IMR-90 (cell line): ENCODE measurements at places on chromosomes 1 and 21.

- no peak for DNase-seq
These were observed 852 bp upstream of the RAVER2 start for GRCh38 chr1:64743954-64744491.

DNA sequence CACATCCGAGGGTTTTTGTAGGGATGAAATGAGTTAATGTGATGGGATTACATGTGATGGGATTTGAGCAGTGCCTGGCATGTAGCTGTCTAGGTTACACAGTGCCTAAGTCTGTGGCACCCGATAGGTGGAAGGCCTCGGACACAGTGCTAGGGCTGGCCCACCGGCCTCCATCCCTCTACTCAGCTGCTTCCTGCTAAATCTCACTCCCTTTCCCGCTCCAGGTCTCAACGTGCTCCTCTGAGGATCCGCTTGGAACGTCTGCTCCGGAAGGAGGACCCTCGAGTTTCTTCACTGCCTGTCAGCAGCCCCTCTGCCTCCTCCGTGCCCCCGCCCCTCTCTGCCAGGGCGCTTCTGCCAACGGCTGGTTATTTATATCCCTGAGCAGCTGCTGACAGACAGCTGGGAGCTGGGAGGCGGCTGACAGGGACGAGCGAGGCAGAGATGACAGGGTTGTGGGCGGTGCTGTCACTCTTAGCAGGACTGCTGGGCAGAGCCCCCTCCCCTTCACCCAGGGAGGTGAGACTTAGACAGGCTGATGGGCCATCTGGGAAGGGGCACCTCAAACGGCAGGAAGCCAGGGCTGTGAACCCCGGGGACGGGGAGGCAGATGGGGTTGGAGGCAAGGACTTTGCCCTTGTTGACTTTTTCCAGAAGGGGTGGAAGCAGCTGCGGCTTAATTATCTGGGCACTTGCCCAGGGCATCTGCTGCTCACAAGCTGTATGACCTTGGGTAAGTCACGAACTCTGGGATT, 26.6 kb upstream of the LRRN2 start:
- DNase-seq: no peak

DNA sequence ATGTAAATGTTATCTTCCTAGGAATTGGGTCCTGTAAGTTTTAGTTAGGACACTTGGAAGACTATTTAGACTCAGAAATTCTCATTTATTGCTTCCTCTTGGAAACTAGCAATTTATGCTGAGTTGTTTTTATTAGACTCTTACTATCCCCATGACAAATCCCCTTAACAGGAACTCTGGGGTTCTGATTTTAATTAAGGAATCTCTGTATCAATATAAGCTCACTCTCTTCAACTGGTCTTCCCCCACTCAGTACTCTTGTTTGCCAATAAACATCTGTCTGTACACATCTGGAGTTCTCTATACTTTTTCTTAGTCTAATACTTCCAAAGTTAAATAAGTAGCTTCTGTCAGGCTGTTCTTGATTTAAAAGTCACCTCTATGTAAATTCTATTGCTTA, 64.1 kb upstream of the TBX15 start:
- DNase-seq: no peak

- DNase-seq: peak; percentile 31
These were observed 22.4 kb downstream of the ESRRG start for GRCh38 chr1:216700779-216701178.

- DNase-seq: peak; percentile 2
These were observed 143.8 kb downstream of the DAB1 start for GRCh38 chr1:57279909-57280666.

DNA sequence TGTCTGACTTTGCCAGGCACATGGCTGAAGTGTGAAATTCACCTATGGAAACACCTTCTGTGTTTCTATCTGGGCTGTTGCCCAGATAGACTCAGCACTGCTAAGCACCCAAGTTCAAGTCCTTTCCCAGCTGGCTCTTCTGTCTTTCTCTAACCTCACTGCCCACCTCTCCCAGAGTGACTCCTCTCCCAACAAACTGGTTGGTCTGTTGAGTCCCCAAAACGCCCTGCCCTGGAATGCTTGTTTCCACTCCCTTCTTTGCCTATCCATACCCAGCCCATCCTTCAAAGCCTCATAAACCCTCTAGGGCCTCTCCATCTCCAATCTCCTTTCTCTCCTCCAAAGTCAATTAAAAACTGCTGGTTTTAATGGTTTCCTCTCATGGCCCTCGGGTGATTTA, 15.6 kb downstream of the PLXNA2 start:
- no peak for DNase-seq

GRCh38 chr1:12453400-12454343, 164.3 kb downstream of the DHRS3 start:
- no peak for DNase-seq

GRCh38 chr1:164640686-164641352, 81.8 kb downstream of the PBX1 start:
- no peak for DNase-seq

GRCh38 chr1:160721473-160721872, 9.9 kb upstream of the CD48 start:
- no peak for DNase-seq
